ENCODE measurements at places on chromosomes 3 and 15.

GRCh38 chr15:100803171-100803440, 76.5 kb upstream of the ALDH1A3 start:
- DNase-seq, result no peak

DNA sequence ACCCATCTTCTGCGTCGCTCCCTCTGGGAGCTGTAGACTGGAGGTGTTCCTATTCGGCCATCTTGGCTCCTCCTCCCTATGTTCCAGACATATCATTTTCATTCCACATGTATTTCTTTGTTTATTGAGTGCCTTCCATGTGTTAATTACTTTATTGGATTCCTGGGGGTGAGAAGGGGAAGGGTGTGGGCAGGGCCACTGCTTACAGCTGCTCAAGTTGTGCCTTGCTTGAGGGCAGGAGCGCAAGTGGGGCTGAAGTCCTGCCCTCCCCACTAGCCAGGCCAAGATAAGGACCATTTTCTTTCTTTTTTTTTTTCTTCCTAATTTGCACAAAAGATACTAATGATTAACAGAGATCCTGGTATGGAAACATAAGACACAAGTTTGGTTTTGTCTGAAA, 224.8 kb downstream of the LPP start:
- no peak for DNase-seq

GRCh38 chr3:37670961-37671483, 190.7 kb upstream of the CTDSPL start:
- DNase-seq, result no peak

GRCh38 chr15:92425578-92426225, 32.0 kb downstream of the ST8SIA2 start:
- DNase-seq, result no peak

- DNase-seq, result no peak
Measured at GRCh38 chr3:52313188-52313773, 2.8 kb upstream of the DNAH1 start.

DNA sequence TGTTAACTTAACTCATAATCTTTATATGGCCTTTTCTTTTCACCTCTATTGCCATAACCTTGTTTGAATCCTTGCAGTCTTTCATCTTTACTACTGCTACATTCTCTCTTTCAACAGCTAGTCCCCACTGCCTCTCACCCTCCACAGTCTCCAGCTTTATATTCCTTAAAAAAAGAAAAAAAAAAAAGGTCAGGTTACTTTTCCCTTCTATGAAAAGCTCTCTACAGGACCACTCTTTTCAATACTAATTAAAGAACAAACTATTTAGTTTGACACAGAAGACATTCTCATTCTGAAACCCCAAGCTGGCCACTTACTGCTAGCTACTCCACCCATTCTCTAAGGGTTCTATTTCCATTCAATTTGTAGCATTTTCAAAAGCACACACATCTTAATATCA, 25.6 kb downstream of the CADM2 start:
- no peak for DNase-seq

DNA sequence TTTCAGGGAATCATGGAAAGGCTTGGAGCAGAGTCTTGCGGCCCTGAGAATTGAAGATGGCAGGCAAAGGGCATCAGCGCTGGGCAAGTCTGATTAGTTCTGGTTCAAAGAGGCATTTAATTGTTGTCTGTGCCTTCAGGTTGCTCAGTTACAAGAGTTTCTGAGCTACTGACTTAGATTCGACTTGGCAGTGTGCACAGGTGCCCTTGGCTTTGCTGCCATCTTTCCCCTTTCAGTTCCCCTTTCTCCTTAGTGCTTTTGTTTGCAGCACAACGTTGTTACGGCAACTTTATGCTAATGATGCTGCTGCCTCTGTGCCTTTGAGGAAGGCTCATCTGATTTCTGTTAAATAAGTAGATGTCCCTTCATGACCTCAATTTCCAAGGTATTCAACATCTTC, 12.5 kb downstream of the P2RY14 start:
- no peak for DNase-seq

- DNase-seq, result no peak
Measured at GRCh38 chr3:114855839-114856238, 291.2 kb downstream of the ZBTB20 start.

GRCh38 chr3:150249779-150250470, 158.2 kb upstream of the TSC22D2 start:
- DNase-seq, result no peak

- DNase-seq, result no peak
Measured at GRCh38 chr3:131494706-131495105, 8.1 kb downstream of the MRPL3 start.

- no peak for DNase-seq
Measured at GRCh38 chr15:36479200-36479896, 100.1 kb upstream of the CDIN1 start.

DNA sequence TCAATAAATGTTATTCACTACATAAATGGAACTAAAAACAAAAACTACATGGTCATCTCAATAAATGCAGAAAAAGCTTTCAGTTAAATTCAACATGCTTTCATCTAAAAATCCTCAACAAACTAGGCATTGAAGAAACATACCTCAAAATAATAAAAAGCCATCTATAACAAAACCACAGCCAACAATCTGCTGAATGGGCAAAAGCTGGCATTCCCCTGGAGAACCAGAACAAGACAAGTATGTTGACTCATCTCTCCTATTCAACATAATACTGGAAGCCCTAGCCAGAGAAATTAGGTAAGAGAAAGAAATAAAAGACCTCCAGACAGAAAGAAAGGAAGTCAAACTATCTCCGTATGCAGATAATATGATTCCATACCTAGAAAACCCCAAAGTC, 759.9 kb downstream of the EPHA3 start:
- DNase-seq, result no peak

DNA sequence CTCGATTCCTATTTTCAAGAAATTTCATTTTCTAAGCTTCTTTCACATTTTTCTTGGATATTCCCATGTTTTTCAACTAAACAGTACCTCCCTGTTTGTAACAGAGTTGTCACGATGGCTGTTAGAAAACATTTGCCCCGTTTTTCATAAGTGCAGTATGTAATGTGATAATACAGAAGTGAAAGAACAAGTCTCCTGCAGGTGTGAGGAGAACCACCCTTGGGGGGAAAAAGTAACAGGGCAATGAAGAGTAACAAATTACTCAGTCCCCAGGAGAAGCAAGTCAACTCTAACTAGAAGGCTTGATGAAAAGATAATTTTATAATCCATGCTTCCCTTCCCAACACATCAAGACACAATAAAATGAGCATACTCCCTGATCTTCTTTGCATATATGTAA, 493.3 kb downstream of the FOXP1 start:
- no peak for DNase-seq

GRCh38 chr3:149058602-149059001, 27.7 kb downstream of the HLTF start:
- no peak for DNase-seq

- DNase-seq, result no peak
Measured at GRCh38 chr3:58064923-58065638, 56.9 kb downstream of the FLNB start.

DNA sequence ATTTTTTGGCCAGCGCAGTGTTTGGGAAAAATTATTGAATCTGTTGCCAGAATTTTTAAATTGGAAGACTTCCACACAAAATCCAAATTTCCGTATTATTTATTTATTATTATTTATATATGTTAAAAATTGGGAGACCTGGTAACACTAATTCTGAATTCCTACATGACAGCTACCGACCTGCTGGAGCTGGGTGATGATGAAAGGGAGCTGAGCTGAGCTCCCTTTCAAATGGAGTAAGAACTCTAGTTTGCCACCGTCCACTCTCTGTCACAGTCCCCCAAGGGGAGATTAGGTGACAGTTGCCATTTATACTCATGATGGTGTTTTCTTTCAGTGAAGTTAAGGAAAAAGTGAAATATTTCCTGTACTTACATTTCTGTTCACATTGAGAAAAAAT, 1.4 kb downstream of the CRTC3 start:
- DNase-seq, result no peak

DNA sequence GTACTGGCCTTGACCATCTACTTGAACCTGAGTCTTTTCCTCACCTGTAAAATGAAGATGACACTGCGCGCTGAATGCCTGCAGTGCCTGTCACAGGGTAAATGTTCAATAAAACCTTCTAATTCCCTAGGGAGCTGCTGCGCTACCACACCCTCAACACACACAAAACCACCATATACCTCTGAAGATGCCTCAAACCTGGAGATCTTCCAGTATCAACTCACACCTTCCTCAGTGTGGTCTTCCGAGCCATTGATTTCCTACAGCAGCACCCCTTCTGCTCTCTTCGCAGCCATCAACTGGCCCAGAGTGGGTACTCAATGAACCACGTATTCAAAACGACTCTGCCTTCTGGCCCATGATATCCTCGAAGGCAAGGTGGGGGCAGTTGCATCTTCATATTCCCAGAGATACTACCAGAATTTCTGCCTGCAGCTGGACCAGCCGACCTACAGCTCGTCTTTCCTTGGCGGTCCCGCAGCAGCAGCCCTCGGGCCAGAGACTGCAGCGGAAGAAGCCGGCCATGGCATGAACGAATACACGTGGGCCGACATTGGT, 695 bp downstream of the RPL32 start:
- no peak for DNase-seq

DNA sequence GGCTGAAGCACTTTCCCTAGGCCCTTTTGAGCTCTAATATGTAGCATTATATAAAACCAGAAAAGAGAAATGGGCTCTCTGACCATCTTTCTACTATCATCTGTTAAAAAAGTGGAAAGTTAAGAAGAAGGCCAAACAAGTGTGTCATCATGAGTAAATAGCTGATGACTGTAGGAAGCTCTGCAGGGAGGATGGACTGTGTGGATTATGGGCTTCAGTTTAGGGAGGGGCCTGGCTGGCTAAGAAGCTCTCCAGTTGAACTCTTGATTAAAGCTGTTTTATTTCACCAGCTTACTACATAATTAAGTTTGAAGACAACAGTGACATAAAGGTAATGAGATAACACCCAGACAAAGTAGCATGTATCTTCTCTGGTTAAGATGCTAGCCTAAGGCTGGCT, 30.6 kb downstream of the INTS14 start:
- no peak for DNase-seq

DNA sequence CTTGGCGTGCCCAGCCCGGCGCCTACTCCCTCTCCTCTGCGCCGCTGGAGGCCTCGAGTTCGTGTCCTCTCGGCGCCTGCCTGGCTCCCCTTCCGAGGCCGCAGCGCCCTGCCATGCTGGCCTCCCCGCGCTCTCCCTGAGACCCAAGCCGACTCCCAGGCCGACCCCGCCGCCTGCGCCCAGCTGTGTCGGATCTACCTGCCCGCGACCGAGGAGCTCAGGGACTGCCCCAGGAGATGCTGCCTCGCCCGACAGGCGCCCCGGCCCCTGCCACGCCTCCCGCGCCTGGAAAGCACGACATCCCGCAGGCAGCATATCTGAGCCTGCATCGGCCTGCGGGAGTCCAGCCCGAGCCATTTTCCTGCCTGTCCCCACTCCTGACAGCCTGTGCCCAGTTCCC, 16.1 kb downstream of the PAQR9 start:
- no peak for DNase-seq

DNA sequence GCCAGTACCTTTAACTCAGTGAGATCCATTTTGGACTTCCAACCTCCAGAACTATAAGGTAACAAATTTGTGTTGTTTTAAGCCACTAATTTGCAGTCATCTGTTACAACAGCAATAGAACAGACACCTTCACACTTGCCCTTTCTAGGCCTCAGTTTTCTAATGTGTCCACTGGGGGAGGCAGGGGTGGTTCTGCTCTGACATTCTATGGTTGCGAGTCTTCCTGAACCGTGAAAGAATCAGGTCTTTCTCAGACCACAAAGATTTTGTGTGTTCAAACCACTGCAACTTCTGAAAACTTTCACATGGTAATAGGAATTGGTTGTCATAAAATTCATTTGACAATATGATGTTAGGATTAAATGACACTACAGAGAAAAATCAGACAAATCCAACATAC, 26.8 kb upstream of the CSTA start:
- DNase-seq, result no peak

DNA sequence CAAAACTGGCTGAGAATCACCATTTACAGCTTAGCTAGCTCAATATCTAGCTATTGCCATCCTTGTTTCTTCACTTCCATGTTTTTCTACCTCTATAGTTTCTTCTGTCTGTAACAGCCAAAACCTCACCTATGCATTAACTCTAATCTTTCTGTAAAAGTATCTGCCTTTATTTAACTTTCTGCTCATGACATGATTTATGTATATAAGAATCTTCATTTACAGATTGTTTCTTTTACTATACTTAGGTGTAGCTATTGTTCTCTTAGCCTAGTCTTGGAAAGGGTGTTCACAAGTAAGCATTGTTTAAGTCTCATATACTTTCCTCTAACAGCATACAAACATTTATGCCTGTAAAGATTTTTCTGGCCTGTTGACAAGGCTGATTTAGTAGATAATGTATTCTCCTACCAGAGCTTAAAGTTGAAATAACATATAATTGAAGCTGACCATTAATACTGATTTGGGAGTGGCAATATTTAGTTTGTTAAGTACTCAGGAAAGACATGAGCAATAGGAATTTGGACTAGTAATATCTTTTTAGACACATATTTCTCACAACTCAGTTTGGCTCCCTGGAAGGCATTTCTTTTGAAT, 9.4 kb downstream of the FILIP1L start:
- no peak for DNase-seq

DNA sequence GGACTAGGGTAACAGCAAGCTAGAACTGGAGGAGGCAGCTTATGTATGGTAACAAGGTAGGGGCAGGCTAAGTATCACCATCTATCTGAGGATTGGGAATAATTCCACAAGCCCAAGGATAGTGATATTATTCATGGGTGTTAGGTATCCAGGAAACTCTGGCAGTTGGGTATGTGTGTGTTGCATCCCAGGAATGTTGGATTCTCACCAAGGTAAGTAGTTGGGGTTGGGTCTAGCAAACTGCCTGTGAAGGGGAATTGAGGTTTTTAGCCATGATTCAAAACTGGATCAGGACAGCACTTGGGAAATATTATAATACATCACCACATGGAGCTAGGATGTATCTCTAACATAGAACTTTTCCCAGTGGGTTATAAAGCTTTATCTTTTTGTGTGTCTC, 626.4 kb upstream of the GOLIM4 start:
- DNase-seq, result no peak

- no peak for DNase-seq
Measured at GRCh38 chr3:164419220-164419619, 659.1 kb downstream of the SI start.

- no peak for DNase-seq
Measured at GRCh38 chr15:56495053-56495452, 30.1 kb upstream of the MNS1 start.

DNA sequence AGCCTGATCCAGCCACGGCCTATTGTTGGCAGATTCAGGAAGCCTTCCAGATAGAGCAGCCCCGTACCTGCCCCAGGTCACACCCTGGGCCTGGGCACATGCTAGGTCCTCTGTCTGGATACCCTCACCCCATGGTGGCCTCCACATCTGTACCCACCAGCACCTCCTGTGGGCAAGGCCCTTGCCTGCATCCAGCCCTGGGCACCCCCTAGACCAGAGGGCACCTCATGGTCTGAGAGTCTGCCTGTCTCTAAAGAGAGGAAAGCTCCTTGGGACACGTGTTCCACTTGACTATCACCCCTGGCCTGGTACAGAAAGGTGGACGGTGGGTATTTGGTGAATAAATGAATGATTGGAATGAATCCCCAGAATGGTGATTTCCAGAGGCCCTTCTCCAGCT, 8.9 kb upstream of the COMMD4 start:
- DNase-seq, result no peak

All from stimulated activated CD8-positive, alpha-beta memory T cell treated with anti-CD3 and anti-CD28 coated beads, Interleukin-7, amount 100 ng/mL, for 48 hours (primary cell).